Muscle of back (tissue), 13 donors: ENCODE measurements at places on chromosomes 1 and 21. TPM values are rescaled to one million over a fixed set of nuclear protein-coding genes. Genes with fewer than 3 reads are reported as not detected.

DNA sequence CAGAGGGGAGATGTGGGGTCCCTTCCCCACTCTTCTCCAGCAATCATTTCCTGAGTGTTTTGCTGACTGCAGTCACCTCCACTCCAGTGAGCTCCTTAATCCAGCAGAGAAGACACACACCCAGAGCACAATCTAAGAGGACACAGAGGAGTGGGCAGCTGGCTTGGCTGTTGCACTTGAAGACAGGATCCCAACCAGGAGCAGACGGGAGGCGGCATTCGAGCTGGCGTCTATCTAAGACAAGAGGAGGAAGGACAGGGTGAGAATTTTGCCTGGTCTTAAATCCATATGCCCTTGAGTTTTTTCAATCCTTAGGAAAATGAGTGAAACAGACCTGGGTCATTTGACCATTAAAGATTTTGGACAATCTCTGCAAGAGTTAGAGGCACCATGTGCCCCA, 56.1 kb upstream of the SIM2 start:
- no peak for DNase-seq

DNA sequence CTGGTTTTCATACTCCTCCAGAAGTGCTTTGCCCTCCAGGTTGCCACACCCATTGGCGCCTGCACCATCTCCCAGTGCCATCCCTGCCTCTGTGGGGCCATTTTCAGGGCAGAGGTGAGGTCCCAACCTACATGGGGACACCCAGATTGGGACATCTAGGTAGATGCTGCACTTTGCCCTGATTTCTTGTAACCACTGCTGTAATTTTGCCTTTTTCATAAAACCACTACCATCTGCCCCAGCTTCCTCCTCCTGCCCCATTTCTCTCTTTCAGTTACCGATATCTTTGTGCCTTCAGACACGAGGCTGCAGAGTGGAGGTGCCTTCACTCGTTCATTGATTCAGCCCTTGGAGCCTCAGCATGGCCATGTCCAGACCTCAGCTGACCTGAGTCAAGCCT, 21.4 kb downstream of the FAAH start:
- DNase-seq: no peak

Gene NR0B2
- polyA plus RNA-seq: not detected

Gene CR2
- 0.33 TPM for polyA plus RNA-seq

GRCh38 chr1:178881950-178882349, 11.1 kb upstream of the ANGPTL1 start:
- no peak for DNase-seq

DNA sequence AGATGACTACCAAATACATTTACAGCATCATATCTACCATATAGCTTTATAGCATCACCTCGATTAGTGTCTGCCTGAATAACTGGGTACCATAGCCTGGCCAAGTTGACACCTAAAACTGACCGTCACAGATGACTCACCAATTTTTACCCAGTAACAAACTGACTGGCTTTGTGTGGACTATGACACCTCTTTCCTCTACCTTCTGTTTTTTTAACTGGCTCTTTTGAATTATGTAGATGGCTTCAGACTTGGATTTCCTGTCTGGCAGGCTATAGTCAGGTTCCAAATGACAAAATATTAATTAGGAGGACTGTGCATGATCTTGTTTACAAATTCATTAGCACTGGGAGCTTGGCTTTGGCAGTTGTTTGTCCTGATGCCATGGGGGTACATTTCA, 360.3 kb downstream of the TGFB2 start:
- no peak for DNase-seq

GRCh38 chr1:200892546-200892945, 2.2 kb upstream of the INAVA start:
- DNase-seq: no peak

DNA sequence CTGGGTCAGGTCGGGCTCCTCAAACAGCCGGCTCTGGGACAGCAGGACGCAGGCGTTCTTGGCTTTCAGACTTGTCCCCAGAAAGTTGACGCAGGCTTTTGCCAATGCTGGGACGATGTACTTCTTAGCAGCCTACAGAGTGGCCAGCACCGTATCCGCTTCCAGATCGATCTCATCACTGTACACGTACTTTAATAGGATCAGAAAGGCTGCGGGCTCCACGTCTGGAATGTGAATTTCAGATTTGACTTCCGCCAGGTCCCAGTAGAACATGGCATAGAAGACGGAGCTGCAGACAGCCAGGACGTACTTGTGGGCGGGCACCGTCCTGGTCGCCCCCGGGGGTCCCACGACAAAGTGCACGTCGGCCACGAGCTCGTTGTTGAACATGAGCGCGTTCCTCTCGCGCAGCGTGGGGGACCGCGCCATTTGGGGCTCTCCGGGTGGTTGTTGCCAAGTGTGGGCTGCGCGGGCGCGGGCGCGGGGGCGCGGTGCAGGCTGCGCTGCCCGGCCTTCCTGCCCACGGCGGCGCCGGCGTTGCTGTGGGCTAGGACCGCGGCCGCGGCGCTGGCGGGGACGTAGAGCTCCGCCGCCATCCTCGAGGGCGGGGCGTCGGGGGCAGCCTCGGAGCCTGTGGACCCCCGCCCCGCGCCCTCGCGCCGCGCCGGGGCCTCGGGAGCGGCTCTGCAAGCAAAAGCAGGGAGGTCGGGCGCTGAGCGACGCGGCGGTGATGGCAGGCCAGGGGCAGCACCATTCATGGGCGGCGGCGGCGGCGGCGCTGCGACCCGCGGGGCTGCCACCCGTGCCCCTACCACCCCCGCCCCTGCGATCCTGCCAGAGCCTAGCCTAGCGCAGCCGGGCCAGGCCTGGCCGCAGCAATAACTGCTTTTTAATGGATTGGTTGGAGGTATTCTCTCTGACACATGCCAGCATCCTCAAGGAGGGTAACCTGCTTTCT, 10.6 kb downstream of the CNR2 start:
- no peak for DNase-seq

Gene OR14A2
- polyA plus RNA-seq: not detected

DNA sequence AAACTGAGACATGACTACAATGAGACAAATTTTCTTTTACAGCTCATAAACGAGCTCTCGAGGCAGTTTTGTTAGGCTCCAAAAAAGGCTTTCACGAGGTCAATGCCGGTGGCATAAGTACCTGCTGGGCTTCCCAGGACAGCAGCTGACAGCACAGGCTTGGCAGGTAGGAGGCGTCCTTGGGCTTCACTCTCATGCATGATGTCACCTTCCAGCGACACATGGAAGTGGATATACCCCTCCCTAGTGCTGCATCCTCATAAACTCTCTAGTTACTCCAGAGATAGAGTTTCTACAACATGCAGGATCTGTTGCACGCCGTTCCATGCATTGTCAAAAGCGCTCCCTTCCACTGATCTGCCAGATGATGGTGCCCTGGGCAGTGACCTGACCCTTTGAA, 112.5 kb upstream of the PAXBP1 start:
- DNase-seq: no peak

Gene CFHR3
- 2.8 TPM for polyA plus RNA-seq
